ENCODE measurements at places on chromosomes 6 and 20. TPM values are rescaled to one million over a fixed set of nuclear protein-coding genes. Genes with fewer than 3 reads are reported as not detected.
A peak's percentile ranks its signal among the peaks of the same experiment; 100 is the strongest.

DNA sequence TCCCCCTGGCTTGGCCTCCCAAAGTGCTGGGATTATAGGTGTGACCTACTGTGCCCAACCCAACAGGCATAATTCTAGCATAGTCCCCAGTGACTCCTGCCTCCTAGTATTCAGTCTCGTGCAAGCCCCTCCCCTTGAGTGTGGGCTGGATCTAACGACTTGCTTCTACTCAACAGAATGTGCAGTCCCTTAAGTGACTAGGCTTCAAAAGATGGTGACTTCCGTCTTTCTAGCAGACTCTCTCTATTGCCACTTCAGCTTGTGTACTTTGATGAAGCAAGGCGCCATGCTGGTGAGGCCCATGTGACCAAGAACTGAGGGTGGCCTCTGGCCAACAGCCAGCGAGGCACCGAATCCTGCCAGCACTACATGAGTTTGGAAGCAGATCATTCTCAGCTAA, 109.6 kb upstream of the TRAF3IP2 start:
- no peak for DNase-seq
- H3K4me3 ChIP-seq = no peak overlapping the region
- peaks cover 24% of the 10 kb centered on the region for H3K4me1 ChIP-seq
- no peaks in the 10 kb centered on the region for H3K36me3 ChIP-seq
- H3K27ac ChIP-seq = no peak overlapping the region

DNA sequence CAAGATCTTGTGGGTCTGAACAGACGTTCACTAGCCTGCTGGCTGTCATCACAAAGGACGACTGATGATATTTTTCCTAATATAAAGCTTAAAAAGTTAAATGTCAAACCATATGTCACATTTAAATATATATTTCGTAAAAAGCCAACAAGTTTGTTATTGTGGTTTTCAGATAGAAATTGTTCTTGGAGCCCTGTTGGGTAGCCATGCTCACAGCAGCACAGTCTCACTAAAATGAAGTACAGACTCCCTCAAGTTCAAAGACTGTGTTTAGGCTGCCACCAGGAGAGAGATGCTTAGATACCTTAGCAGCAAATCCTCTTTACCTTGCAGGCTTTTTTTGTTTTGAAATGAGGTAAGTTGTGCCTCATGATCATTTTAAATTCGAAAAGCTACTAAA, 17.8 kb downstream of the EEF1E1 start:
- no peaks in the 10 kb centered on the region for H3K27me3 ChIP-seq
- H3K27ac ChIP-seq = no peak overlapping the region
- H3K36me3 ChIP-seq = peaks cover 27% of the 10 kb centered on the region
- H3K4me3 ChIP-seq = no peak overlapping the region

DNA sequence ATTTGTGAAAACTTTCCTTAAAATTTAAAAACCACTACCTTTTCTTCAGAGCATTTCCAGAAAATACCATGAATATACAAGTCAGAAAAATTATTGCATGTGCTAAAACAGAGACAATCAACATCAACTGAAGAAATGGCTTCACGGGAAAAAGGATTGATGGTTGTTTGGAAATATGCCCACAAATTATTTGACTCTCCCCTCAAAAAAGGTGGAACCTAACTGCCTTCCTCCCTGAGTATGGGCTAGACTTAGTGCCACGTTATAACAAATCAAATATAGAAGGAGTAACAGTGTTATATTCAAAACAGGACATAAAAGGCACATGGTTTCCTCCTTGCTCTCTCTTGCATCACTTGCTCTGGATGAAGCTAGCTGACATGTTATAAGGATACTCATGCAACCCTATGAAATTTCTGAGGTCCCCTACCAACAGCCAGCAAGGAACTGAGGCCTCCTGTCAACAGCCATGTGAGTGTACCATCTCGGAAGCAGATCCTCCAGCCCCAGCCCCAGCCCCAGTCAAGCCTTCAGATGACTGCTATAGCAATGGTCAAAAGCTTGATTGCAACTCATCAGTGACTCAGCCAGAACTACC, 8.4 kb downstream of the BTBD9 start:
- H3K4me3 ChIP-seq = no peak overlapping the region
- DNase-seq = no peak
- no peak overlapping the region for H3K27ac ChIP-seq
- no peaks in the 10 kb centered on the region for H3K27me3 ChIP-seq

The NKAPL gene
- total RNA-seq = 1.6 TPM

DNA sequence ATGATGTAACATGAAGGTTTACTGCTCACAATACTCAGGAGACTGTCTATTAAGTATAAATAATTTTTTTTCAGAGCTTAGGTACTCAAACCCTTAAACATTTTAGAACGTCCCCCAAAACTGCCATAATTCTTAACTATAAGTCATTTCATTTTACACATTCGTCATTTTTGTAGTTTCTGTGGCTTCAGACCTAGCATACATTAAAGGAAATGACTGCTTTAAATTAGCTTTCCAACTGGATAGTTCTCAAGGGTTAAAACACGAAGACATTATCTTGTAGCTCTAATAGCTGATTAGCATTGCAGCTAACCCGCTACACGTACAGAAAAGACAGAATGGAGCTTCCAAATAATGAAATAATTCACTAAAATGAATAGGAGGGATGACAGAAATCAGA, 24.9 kb upstream of the PLN start:
- H3K4me1 ChIP-seq = no peaks in the 10 kb centered on the region
- H3K36me3 ChIP-seq = no peaks in the 10 kb centered on the region
- H3K4me3 ChIP-seq = no peak overlapping the region
- H3K27me3 ChIP-seq = no peaks in the 10 kb centered on the region
- DNase-seq = no peak

DNA sequence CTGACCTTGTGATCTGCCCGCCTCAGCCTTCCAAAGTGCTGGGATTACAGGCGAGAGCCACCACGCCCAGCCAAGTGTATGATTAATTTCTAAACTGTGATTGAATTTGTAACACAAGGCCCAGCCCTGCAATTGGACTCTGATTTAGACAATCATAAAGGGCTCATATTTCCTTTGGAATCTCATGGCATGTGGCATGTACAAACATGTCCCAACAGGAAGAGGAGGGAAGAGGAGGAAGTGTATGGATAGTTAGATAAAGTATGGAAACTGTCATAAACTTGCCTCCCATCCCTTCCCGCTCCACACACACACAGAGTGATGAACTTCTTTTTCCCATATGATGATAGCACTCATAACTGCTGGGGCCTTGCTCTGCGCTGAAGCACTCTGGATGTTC, 27.2 kb upstream of the QKI start:
- H3K4me3 ChIP-seq = no peak overlapping the region
- DNase-seq = no peak
- no peak overlapping the region for H3K27ac ChIP-seq
- no peaks in the 10 kb centered on the region for H3K4me1 ChIP-seq
- no peaks in the 10 kb centered on the region for H3K36me3 ChIP-seq

- DNase-seq = peak; percentile 17
- H3K27me3 ChIP-seq = no peaks in the 10 kb centered on the region
- H3K4me3 ChIP-seq = no peak overlapping the region
- H3K4me1 ChIP-seq = peaks cover 43% of the 10 kb centered on the region
- H3K36me3 ChIP-seq = no peaks in the 10 kb centered on the region
- no peak overlapping the region for H3K27ac ChIP-seq
These were observed 256.4 kb downstream of the GMPR start for GRCh38 chr6:16494793-16495192.

- H3K27ac ChIP-seq = no peak overlapping the region
- H3K36me3 ChIP-seq = no peaks in the 10 kb centered on the region
- H3K27me3 ChIP-seq = no peaks in the 10 kb centered on the region
- DNase-seq = no peak
These were observed 104.2 kb upstream of the SCGN start for GRCh38 chr6:25547797-25548196.

GRCh38 chr6:127420556-127420955, 38.6 kb downstream of the KIAA0408 start:
- no peaks in the 10 kb centered on the region for H3K36me3 ChIP-seq
- H3K4me1 ChIP-seq = no peaks in the 10 kb centered on the region
- H3K4me3 ChIP-seq = no peak overlapping the region
- H3K27ac ChIP-seq = no peak overlapping the region
- no peaks in the 10 kb centered on the region for H3K27me3 ChIP-seq

The PHACTR1 gene
- 11.7 TPM for total RNA-seq

GRCh38 chr6:163671355-163671754, 256.8 kb downstream of the QKI start:
- H3K4me1 ChIP-seq = no peaks in the 10 kb centered on the region
- H3K27me3 ChIP-seq = no peaks in the 10 kb centered on the region
- H3K36me3 ChIP-seq = no peaks in the 10 kb centered on the region
- H3K4me3 ChIP-seq = no peak overlapping the region
- DNase-seq = no peak

DNA sequence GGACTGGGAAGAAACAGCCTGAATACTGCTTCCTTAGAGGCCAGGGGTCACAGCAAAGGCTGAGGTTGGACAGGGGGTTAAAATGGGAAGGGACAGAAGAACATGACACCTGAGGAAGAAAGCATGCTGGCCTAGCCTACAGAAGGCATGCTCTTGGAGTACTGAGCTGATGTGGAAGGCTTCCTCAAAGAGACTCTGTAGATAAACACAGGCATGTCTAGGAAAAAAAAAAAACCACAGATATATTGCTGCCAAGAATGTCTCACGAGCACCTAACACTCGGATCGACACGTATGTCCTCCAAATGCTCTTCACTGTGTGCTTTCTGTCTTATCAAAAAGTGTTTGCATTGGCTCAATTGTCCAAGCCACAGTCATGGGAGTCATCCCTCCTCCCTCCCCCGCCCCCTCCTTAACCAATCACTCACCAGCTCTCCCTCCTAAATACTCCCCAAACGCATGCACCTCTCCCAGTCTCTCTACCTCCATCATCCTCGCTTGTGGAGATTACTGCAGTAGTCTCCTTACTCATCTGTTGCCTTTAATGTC, 101.1 kb upstream of the LRFN2 start:
- no peak overlapping the region for H3K4me3 ChIP-seq
- H3K36me3 ChIP-seq = no peaks in the 10 kb centered on the region
- H3K27me3 ChIP-seq = no peaks in the 10 kb centered on the region
- H3K27ac ChIP-seq = no peak overlapping the region
- no peaks in the 10 kb centered on the region for H3K4me1 ChIP-seq

GRCh38 chr6:47592131-47592840, 106.1 kb upstream of the ADGRF4 start:
- no peak overlapping the region for H3K27ac ChIP-seq
- H3K4me1 ChIP-seq = no peaks in the 10 kb centered on the region
- no peak overlapping the region for H3K4me3 ChIP-seq
- peaks cover 11% of the 10 kb centered on the region for H3K36me3 ChIP-seq
- no peaks in the 10 kb centered on the region for H3K27me3 ChIP-seq

GRCh38 chr6:139235661-139236060, 56.1 kb downstream of the TXLNB start:
- H3K4me1 ChIP-seq = no peaks in the 10 kb centered on the region
- no peak overlapping the region for H3K4me3 ChIP-seq
- H3K27ac ChIP-seq = no peak overlapping the region
- H3K36me3 ChIP-seq = no peaks in the 10 kb centered on the region

GRCh38 chr6:27078734-27079357, 168.7 kb upstream of the PRSS16 start:
- peak overlapping the region; percentile 58 for H3K4me3 ChIP-seq
- no peaks in the 10 kb centered on the region for H3K4me1 ChIP-seq
- H3K27ac ChIP-seq = no peak overlapping the region
- no peaks in the 10 kb centered on the region for H3K27me3 ChIP-seq
- peak; percentile 89 for DNase-seq

DNA sequence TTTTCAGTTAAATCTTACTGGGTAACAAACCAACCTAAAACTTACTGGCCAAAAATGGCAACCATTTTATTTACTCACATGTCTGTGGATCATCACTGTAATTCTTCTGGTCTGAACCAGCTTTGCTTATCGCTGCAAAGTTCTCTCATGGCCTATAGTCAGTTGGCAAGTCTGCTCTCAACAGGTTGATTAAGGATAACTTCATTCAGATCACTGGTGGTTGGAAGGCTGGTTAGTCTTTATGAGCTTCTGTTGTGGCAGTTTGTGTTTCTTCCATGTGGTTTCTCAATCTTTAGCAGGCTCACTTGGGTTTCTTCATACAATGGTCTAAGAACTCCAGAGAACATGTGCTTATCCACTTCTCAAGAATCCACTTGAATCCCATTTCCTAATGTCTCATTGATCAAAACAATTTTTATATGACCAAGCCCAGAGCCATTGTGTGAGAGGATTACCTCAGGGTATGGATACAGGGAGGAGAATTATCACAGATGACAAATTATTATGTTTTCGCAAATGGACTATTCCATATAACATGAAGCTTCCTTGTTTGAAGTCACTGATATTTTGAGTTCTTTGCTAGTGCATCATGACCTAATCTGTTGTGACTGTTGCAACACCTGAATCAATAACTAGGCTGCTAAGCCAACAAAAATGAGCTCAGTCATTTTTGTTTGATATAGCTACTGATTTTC, 155.4 kb upstream of the BMP2 start:
- no peak overlapping the region for H3K4me3 ChIP-seq
- no peaks in the 10 kb centered on the region for H3K27me3 ChIP-seq
- no peaks in the 10 kb centered on the region for H3K4me1 ChIP-seq
- no peaks in the 10 kb centered on the region for H3K36me3 ChIP-seq
- no peak for DNase-seq

GRCh38 chr20:13515291-13515690, 123.4 kb downstream of the TASP1 start:
- H3K4me1 ChIP-seq = no peaks in the 10 kb centered on the region
- no peak overlapping the region for H3K27ac ChIP-seq
- no peaks in the 10 kb centered on the region for H3K36me3 ChIP-seq
- no peak for DNase-seq
- H3K27me3 ChIP-seq = no peaks in the 10 kb centered on the region

- H3K27ac ChIP-seq = no peak overlapping the region
- DNase-seq = no peak
- H3K27me3 ChIP-seq = peaks cover 40% of the 10 kb centered on the region
- no peaks in the 10 kb centered on the region for H3K36me3 ChIP-seq
- H3K4me3 ChIP-seq = no peak overlapping the region
- peaks cover 26% of the 10 kb centered on the region for H3K4me1 ChIP-seq
These were observed 9.0 kb downstream of the CNKSR3 start for GRCh38 chr6:154501578-154501868.

- no peak overlapping the region for H3K4me3 ChIP-seq
- no peaks in the 10 kb centered on the region for H3K36me3 ChIP-seq
- DNase-seq = peak; percentile 91
- H3K27me3 ChIP-seq = no peaks in the 10 kb centered on the region
These were observed 20.6 kb upstream of the ECI2 start for GRCh38 chr6:4155848-4156466.

The GMPR gene
- total RNA-seq = 0.35 TPM

- no peaks in the 10 kb centered on the region for H3K36me3 ChIP-seq
- no peak overlapping the region for H3K4me3 ChIP-seq
- no peaks in the 10 kb centered on the region for H3K4me1 ChIP-seq
- DNase-seq = no peak
- H3K27ac ChIP-seq = no peak overlapping the region
- no peaks in the 10 kb centered on the region for H3K27me3 ChIP-seq
These were observed 7.7 kb downstream of the CYP21A2 start for GRCh38 chr6:32045811-32046449.
